CD4-positive, alpha-beta T cell (primary cell): ENCODE measurements at places on chromosomes 11 and 22.
A peak's percentile ranks its signal among the peaks of the same experiment; 100 is the strongest.

DNA sequence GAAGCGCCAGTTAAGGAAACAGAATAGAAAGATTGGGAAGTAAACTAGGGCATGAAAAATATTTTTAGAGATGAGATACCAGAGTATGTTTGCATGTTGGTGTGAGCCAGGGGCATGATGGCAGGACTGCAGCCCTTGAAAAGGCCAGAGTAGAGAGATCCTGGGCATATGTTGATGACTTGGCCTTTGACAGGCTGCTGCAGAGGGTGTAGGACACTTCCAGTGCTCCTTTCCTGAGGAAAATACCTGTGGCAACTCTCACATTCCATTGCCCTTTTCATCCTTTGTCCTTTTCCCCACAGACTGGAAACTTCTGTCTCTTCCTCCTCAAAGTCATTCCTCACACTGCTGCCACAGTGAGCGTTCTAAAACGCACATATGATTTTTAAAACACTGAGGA, 150.7 kb upstream of the CCDC90B start:
- DNase-seq = no peak

DNA sequence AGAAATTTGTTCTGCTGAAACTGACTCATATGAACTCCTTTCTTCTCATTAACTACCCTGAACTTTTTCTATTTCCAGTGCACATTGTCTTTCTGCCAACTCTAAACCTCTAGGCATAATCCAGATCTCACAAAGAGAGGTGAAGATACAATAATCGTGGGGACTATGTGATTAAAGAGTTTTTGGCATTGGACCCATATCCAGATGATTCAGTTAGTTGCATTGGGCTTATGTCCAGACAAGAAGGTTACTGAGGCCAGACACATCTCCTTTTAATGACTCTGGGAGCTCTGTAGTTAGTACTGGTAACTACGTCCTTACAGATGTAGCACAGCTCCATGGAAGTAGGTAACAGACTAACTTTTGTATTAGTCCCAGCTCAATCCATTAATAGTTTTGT, 273.0 kb downstream of the CASP12 start:
- DNase-seq = no peak

DNA sequence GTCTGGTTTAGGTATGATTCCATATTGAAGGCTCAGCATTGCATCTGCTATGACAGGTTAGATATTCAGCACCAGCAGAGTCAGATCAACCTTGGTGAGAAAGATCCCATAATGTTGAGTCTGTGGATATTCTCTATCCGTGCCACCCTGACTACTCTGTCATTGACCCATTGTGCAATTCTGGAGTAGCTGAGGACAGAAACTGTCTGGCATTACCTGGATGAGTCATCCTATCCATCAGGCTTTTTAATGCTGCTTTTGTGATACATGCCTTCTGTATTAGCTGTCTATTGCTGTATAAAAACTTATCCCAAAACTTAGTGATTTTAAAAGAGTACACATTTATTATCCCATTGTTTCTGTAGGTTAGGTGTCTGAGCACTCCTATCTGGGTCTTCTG, 189.1 kb upstream of the FAT3 start:
- DNase-seq = no peak

DNA sequence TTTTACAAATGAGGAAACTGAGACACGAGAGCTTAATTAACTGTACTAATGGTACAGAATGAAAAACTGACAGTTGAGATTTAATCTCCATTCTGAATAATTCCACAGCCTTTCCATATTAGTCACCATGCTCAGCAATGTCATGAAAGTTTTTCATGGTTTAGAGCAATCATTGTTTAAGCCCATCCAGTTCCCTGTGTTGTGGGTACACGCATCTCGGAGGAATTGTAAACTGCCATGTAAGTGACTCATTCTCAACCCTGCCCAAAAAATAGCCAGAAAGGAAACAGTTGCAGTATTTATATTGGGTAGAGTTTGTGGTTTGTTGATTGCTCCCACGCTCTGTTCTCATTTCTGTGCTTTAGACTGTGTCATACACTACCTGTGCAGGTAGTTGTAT, 1790.8 kb downstream of the LRRC4C start:
- no peak for DNase-seq

- no peak for DNase-seq
Measured at GRCh38 chr11:10023212-10023611, 270.8 kb downstream of the SBF2 start.

DNA sequence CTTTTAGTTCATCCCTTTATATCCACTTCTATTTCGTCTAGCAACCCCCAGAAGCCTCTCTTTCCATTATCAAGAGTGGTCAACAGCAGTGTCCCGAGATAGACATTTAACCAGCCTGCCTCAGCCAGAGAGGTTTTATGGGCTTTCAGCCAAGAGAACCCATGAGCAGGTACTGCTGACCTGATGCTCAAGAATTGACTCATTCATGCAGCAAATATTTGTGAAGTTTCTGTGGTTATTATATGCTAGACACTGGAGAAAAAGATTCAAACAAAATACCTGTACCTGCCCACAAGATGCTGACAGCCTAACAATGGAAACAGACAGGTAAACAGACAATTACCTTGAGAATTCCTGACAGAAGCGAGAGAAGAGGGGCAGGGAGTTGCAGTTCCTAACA, 9.7 kb upstream of the LRRC55 start:
- DNase-seq = no peak

DNA sequence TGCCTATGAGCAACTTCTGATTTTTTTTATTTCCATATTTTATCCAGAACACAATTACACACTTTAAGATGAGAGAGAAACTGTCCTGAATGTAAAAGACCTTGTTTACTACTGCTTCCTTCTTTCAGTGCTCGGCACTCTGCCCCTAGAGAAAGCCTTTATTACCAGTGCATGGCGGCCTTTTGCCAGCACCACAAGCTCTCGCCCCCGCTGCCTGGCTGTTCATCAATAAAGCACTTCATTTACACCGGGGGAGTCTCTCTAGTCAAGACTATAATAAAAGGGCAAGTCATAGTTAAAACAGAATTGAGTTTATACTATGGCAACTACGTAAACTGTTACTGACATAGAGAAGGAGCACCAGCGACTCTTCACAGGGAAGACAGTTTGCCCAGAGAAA, 259.5 kb downstream of the CADM1 start:
- no peak for DNase-seq

- DNase-seq = no peak
Measured at GRCh38 chr11:6646918-6647679, 8.5 kb downstream of the DCHS1 start.

GRCh38 chr11:74634537-74634936, 42.2 kb downstream of the POLD3 start:
- DNase-seq = no peak

DNA sequence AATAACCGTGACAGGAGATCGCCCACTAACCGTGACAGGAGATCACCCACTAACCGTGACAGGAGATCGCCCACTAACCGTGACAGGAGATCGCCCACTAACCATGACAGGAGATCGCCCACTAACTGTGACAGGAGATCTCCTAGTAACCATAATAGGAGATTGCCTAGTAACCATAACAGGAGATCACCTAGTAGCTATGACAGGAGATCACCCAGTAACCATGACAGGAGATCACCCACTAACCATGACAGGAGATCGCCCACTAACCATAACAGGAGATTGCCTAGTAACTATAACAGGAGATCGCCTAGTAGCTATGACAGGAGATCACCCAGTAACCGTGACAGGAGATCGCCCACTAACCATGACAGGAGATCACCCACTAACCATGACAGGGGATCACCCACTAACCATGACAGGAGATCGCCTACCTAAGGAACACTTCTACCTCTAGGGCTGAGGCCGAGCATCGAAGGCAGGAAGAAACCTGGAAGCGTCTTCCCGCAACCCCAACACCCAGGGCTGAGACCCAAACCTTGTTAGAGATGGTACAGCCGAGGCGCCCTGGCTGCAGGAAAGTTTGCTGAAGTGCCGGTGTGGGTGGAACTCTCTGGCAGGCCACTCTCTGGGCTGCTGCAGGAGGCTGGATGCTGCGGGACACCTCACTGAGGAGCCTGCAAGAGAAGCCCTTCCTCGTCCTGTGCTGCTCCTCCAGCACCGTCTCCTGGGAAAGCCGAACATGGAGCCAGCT, 67.5 kb upstream of the THY1 start:
- no peak for DNase-seq

GRCh38 chr11:18105086-18105801, 638 bp downstream of the SAAL1 start:
- DNase-seq = no peak

- DNase-seq = no peak
Measured at GRCh38 chr11:6681505-6681904, 1.6 kb downstream of the MRPL17 start.

DNA sequence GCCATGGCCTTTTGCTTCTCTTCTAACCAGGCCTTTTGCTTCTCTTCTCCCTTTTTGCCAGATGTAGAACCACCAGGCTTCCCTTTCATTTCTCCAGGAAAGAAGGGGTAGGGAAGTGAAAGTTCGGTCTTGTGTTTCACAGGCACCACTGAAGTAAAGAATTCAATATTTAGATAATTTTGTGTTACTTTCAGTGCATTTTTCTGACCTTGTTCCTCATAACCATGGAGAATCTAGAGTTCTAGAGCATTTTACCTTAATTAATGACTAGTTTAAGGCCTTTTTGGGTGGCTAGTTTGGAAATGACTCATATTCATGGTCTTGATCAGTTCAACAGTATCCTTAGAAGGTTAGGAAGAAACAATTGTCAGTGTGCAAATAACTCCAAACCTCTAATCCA, 22.7 kb downstream of the GRAMD1B start:
- no peak for DNase-seq

- no peak for DNase-seq
Measured at GRCh38 chr22:28279888-28280287, 360.8 kb upstream of the PITPNB start.

GRCh38 chr11:94129512-94130297, 1.1 kb downstream of the PANX1 start:
- no peak for DNase-seq

- DNase-seq = no peak
Measured at GRCh38 chr11:13341026-13341425, 63.4 kb downstream of the BMAL1 start.

- DNase-seq = peak; percentile 53
Measured at GRCh38 chr22:24230911-24231656, 13.8 kb downstream of the GGT5 start.

- DNase-seq = no peak
Measured at GRCh38 chr11:99325847-99326246, 305.1 kb downstream of the CNTN5 start.

DNA sequence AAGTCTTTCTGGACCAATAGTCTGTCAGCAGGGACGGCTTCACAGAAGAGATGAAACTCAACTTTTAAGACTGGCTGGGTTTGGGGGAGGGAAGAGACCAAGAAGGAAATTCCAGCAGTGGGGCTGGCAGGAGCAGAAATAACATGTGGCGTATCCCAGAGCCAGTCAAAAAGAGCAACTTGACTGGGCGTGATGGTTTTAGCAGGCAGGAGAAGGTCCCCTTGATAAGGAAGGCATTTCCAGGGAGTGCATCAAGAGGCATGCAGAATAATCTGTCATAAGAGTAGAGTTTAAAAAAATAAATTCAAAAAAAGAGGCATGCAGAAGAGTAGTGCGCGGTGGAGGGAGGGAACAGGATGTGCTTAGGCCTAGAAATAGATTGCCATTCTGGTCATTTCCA, 52.5 kb downstream of the C22orf31 start:
- DNase-seq = no peak

DNA sequence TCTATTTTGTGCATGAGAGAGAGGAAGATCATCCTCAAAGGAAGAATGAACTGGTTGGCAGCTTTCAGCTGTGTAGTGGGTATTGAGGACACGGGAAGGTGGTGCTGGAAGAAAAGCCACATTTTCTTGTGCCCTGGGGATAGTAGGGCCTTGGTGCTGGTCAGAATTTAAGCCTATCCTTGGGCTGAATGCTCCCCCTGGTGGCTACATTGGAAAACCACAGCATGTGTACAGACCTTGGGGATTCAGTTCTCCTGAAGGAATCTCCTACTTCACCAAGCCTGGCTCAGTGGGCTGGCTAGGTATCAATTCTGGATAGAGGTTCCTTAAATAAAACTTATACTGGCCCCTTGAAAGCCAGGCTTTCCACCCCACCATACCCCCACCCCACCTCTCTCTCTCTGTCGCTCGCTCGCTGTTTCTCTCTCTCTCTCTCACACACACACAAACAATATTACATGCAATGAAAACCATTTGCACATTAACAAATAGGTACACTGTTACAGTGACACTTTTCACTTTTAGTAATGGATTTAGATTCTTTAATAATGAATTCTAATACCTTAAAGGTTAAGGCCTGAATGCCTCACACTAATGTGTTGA, 2.8 kb upstream of the OR51M1 start:
- peak; percentile 11 for DNase-seq

GRCh38 chr22:32636884-32637283, 162.3 kb downstream of the FBXO7 start:
- DNase-seq = no peak

- DNase-seq = no peak
Measured at GRCh38 chr11:67668192-67668551, 6.3 kb downstream of the ALDH3B2 start.

DNA sequence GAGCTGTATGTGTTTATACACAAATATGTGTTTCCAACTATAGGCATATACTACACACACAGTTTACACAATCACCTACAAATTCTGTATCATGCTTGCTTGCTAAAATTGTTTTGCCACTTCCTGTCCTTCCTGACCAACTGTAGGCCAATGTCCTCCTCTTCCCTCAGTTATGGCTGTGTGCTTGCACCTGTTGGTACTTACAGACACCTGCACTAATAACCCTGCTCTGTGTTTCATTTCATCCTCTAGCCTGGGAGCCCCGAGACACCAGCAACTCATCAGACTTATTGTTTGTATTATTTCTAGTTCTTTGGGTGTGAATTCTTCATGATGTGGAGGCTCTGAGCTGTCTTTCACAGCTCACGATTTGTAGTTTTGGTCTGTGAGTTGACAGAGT, 1.8 kb upstream of the NCF4 start:
- DNase-seq = no peak

DNA sequence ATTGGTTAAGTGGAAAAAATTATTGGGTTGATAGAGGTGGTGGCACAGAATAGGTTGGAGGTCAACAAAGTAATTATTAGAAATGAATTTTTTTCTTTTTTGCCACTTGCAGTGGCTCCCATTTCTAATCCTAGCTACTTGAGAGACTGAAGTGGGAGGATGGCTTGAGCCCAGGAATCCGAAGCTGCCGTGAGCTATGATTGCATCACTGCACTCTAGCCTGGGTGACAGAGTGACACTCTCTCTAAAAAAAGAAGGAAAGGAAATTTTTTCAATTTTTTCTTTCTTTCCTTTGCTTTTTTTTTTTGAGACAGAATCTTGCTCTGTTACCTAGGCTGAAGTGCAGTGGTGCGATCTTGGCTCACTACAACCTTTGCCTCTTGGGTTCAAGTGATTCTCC, 2.2 kb upstream of the BCO2 start:
- no peak for DNase-seq

GRCh38 chr11:4087551-4087950, 7.0 kb upstream of the RRM1 start:
- no peak for DNase-seq

DNA sequence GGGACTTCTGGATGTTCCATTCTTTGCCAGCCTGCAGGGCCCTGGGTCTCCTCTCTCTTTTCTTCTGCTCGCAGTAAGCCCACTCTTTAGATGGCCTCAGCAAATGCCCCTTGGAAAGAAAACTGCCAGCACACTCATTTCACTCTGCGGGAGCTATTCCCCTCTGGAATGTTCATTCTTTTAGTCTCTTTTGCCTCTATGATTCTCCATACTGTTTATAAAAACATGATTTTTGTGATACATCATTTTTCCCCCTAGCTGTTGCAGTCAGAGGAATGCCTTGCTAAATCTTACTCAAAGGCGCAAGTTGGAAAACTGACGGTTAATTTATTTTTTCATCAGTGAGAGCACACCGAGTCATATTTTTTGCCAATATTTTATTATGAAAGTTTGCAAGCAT, 184.9 kb downstream of the SNX19 start:
- no peak for DNase-seq
